SK-N-DZ (cell line): ENCODE measurements at places on chromosomes 16 and 17.
A peak's percentile ranks its signal among the peaks of the same experiment; 100 is the strongest.

GRCh38 chr17:70797166-70797565 lies 627.8 kb downstream of the KCNJ2 start:
- DNase-seq, result no peak

GRCh38 chr17:44502598-44503146 lies 534 bp downstream of the GPATCH8 start:
- DNase-seq, result no peak

GRCh38 chr17:835263-835662 lies 53.1 kb downstream of the MRM3 start:
- DNase-seq, result no peak

DNA sequence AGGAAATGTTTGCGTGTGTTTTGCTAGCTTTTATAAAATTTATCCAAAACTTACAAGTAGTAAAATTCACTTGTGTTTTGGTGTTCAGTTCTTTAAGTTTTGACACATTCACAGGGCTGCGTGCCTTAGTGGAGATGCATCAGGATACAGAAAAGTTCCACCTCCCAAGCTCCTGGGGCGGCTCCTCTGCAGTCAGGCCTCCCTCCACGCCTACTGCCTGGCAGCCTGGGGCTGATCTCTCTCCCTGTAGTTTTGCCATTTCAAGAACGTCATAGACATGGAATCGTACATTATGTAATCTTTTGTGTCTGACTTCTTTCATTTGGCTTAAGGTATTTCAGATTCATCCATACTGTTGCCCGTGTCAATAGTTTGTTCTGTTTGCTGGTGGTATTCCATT lies 27.2 kb upstream of the IRF8 start:
- DNase-seq, result no peak

DNA sequence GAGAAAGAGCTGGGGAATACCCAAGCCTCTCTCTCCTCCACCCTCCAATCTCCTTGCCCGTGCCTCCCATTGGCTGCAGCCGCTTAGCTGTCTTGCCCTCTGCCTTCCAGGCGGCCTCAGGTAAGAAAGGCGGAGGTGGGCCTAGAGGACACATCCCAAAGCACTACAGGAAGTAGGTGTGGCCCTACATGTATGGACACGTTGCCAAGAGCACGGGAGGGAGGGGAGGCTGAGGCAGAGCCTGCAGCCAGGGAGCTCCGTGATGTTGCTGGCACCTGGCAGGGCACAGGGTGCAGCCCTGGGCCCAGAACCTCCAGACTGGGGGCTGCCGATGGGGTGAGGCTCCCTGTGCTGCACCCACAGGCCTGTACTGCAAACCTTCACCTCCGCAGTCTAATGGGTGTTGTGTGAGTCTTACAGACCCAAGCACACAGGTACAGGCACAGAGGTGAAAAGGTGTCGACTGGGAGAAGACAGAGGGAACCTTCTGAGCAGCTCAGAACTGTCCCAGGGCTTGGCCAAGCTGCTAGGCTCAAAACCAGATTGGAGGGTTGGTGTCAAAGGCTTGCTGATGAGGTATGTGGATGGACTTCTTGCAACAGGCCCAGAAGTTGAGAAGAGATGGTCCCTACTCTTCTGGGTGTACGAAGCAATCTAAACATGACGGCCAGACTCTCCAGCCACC lies 23.5 kb upstream of the FOXK2 start:
- DNase-seq, result no peak

DNA sequence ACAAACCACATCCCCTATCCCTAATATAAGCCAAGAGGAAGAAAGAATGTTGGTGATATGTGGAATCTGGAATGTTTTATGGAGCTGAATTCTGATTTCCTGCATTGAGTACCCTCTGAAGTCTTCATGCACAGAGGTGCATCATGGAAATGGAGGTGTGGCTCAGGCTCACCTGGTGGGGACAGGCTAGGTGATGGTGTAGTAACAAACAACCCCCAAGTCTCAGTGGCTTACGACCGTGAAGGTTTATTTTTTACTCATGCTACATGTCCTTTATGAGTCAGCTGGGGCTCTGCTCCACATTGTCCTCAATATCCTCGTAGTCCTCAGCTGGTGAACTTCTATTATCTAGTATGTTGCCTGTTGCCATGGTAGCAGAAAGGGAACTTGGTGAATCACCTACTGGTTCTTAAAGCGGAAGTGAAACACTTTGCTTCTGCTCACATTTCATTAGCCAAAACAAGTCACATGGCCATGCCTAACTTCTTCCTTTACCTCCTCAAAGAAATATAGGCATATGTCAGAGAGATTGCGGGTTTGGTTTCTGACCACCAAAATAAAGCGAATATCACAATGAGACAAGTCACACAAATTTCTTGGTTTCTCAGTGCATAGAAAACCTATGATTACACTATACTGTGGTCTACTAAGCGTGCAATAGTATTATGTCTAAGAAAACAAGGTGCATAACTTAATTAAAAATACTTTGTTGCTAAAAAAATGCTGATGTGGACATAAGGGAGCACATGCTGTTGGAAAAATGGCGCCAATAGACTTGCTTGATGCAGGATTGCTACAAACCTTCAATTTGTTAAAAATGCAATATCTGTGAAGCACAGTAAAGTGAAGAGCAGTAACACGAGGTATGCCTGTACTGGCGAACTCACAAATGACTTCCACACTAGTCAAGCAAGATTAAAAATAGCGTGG lies at the start of gene PMFBP1:
TSS of gene PMFBP1 (minus strand) at position 51 of the 930 bp plus-strand sequence. CDS start 947 bp downstream, outside the sequence.
- no peak for DNase-seq

- no peak for DNase-seq
Measured at GRCh38 chr17:36975922-36976515, 27.3 kb downstream of the AATF start.

- no peak for DNase-seq
Measured at GRCh38 chr17:7112510-7113108, 2.0 kb downstream of the ASGR2 start.

DNA sequence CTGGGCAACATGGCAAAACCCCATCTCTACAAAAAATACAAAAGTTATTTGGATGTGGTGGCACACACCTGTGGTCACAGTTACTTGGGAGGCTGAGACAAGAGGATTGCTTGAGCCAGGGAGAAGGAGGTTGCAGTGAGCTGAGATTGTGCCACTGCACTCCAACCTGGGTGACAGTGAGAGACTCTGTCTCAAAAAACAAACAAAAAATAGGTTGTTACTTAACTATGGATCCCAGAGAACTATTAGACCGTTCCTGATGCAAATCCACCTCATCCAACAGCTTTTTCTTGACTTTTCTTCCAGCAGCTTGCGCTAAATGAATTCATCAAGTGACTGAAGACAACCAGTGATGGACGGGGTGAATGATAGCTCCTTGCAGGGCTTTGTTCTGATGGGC lies at the start of gene OR2C1:
TSS of gene OR2C1 (plus strand) at position 301 of the 400 bp plus-strand sequence. CDS start at position 353, 52 bp downstream.
- DNase-seq, result no peak

GRCh38 chr16:85844786-85845185 lies 45.3 kb downstream of the COX4I1 start:
- DNase-seq, result no peak

DNA sequence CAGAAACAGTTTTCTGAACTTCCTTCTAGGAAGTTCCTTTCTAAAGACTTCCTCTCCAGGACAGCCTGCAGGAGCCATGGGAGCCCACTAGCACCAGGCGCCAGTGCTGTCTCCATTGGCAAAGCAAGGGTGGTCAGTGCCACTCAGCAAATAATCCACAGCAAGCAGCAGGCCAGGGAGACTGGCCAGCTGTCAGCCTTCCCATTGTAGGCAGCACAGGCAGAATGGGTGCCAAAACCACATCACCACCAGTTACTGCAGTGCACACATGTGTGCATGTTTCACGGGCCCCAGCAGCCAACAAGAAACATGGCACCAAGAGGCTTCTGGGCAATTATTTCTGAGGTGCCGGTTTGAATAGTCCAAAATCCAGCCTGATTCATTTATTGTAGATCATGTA lies 26.7 kb downstream of the DNASE1 start:
- no peak for DNase-seq

- no peak for DNase-seq
Measured at GRCh38 chr16:89898201-89898967, 20.3 kb upstream of the MC1R start.

GRCh38 chr17:74452841-74453661 lies 13.4 kb upstream of the CD300A start:
- DNase-seq, result no peak

GRCh38 chr16:11792410-11793241 lies 4.4 kb downstream of the ZC3H7A start:
- peak; percentile 37 for DNase-seq

DNA sequence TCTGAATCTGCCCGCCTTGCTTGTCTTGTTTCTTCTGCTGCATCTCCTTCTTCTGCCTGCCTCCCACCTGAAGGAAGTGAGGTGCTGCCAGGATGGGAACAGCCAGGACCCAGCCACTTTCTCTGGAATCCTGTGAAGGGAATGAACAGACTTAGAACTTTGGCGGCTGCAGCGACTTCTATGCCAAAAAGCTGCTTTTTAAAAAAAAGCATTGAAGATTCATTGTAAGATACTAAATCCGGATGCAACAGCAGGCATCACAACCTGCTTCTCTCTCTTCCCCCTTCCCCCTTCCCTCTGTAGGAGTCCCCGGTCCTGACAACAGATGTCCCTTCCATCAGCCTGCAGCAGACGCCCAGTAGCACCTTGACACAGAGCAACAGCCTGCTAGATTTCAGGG lies 176.3 kb downstream of the HS3ST4 start:
- DNase-seq, result peak; percentile 50

GRCh38 chr16:73071131-73071940 lies 23.4 kb upstream of the ZFHX3 start:
- DNase-seq, result peak; percentile 94

DNA sequence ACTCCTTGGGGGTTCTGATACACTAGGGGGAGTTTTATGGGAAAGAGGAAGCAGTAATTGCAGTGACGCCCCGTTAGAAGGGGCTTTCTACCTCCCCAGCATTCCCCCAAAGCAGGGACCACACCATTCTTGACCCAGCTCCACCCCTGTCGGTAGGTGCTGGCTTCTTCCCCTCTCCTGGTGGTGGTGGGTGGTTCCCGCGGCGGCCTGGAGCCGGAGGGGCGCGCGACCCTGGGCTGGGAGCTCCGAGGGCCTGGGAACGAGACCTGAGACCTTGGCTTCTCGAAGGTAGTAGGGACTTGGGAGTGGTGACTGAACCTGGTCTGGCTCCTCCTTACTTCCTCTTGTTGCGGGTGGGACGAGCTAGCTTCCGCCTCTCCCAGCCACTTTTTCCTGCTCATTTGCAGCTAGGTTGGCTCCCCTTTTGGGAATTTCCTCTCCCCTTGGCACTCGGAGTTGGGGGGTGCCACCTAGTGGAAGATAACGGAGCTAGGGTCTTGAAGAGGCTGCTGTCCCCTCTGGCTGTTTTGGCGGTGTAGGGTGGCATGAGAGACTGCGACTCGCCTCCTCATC lies 438 bp downstream of the GRN start:
- DNase-seq, result peak; percentile 85

GRCh38 chr17:69557339-69557738 lies 142.8 kb downstream of the MAP2K6 start:
- no peak for DNase-seq

GRCh38 chr16:61233713-61234112 lies 802.5 kb downstream of the CDH8 start:
- no peak for DNase-seq

DNA sequence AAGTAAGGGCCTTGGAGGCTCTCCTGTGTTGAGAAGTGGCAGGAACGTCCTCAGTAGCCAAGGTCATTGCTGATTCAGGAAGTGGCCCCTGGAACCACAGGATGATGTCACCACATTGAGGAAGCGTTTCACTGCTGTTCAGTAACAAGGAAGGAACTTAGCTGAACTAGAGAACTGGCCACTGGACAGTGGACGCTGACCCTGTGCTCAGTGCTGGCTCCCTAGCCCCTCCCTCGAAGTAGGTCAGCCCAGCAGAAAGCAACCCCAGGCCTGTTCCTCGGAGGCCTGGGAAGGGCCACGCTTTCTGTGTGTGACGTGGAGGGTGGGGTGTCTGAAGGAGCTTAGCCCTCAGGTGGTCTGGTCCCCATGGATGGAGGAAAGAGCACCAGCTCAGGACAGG lies 58.3 kb downstream of the B9D1 start:
- DNase-seq, result no peak

- no peak for DNase-seq
Measured at GRCh38 chr16:86051368-86052114, 152.6 kb downstream of the IRF8 start.

DNA sequence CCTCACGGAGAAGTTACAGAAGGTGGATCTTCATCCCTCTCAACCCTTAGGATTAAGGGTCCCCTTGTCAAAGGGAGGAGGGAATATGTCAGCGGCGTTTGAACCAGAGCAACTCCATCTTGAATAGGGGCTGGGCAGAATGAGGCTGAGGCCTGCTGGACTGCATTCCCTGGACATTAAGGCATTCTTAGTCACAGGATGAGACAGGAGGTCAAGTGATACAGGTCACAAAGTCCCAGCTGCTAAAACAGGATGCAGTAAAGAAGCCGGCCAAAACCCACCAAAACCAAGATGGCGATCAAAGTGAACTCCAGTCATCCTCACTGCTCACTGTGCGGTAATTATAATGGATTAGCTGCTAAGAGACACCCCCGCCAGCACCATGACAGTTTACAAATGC lies 36.7 kb downstream of the RBFOX3 start:
- no peak for DNase-seq

GRCh38 chr16:70160821-70161220 lies 12.8 kb upstream of the CLEC18C start:
- no peak for DNase-seq

- DNase-seq, result no peak
Measured at GRCh38 chr16:46748775-46749705, 896 bp upstream of the MYLK3 start.

- DNase-seq, result no peak
Measured at GRCh38 chr17:72587156-72587555, 466.3 kb downstream of the SOX9 start.

DNA sequence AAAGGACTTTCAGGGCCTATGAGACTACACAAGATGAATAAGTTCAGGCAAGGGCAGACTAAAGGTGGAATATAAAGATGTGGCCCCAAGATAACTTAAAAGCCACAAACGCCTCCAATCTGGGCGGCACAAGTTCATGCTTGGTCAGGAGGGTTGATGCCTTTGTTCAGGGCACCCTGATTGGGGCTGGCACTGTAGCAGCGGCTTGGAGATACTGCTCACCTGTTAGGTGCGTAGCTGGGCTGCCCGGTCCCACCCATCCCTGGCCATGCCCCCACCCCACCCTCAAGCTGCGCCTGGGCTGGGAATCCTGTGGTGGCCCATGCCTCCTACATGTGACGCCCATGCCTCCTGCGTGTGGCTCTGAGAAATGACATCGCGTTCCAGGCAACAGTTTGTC lies 12.5 kb upstream of the SLC13A2 start:
- DNase-seq, result no peak

DNA sequence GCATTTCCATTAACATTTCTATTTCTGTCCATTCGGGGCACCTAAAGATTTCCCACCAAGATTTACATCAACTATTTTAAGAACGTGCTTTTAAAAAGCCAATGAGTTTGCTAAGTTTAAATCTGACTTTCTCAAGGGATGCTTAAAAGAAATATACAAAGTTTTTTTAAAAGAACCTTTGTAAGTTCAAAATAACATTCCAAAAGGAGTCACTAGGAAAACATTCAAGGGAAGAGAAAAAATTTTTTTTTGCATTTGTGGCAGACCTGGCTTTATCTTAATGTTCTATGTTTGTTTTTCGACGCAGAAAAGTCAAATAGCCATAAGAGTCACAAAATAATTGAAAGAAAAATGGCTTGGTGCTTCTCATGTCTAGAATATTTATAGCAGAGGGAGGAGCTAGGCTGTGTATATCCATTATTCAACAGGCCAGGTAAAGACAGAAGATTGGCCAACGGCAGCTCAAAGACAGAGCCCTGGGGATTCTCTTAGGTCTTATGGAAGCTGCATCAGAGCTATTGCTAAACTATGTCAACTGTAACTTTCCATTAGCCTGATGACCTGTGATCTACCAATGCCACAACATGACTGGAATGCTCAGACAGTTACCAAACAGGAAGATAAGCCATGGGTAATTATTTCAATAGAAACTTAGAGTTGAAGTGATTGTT lies 37.8 kb upstream of the MYOCD start:
- no peak for DNase-seq
